ENCODE measurements at places on chromosomes 16 and 17.

GRCh38 chr17:66415366-66416206, 113.2 kb downstream of the PRKCA start:
- no peak for DNase-seq

DNA sequence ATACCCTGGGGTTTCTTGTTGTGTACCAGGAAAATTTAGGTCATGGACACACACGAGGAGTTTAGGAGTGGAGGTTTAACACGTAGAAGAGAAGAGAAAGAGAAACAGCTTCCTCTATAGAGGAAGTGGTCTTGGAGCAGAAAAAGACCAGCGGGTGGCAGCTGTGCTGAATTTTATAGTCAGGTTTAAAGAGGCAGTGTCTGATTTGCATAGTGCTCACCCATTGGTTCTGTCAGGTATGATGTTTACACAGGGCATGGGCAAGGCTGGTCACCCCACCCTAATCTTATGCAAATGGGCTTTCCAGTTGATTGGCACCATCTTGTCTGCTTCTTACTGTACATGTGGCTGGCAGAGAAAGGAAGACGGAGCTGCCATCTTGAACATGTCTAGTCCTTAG, 309.0 kb downstream of the CDH13 start:
- DNase-seq = no peak

DNA sequence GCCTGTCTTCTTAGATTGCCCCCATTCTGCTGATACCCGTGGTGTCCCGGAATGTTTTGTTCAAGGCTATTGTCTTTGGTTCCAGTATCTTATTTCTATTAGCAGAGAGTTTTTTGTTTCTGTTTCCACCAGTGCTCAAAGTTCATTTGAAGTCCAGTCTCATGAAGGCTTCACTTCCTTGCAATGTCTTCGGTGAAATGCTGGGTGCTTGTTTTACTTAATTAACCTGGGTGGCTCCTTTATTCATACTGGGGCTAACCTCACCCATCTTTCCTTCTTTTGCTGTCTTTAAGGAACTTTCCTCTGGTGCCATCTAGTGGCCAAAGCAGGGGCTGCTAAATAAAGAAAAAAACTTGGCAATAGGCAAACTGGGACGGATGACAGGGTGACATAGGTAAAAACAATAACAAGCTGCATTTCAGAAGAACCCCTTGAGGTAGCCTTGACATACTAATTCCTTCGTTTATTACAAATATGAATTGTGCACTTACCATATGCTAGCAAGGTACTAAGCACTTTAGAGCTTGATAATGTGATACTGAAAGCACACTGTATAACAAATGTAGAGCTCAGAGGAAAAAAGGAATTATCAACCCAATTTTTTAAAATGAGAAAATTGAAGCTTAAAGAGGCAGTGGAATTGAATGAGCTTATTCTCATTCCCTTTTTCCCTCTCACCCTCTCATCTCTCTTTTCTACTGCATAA, 2.8 kb upstream of the SMIM36 start:
- peak; percentile 52 for DNase-seq

GRCh38 chr16:22787466-22788192, 26.3 kb upstream of the HS3ST2 start:
- DNase-seq = no peak

GRCh38 chr16:87425941-87426340, 33.8 kb downstream of the MAP1LC3B start:
- no peak for DNase-seq

GRCh38 chr17:78977997-78978973, 1.4 kb downstream of the LGALS3BP start:
- DNase-seq = no peak

DNA sequence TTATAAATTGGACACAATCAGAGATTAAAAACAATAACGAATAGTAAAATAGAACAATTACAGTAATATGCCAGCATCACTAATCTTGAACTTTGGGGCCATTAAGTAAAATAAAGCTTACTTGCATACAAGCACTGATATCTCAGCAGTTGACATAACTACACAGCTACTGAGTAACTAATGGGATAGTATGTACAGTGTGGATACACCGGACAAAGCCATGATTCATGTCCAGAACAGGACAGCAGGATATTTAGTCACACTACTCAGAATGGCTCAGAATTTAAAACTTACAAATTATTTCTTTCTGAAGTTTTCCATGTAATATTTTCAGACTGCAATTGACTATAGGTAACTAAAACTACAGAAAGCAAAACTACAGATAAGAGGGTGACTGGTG, 427.5 kb downstream of the CDH13 start:
- DNase-seq = no peak

- no peak for DNase-seq
Observed at GRCh38 chr17:50255766-50256635, 18.3 kb upstream of the TMEM92 start.

GRCh38 chr16:53771655-53772497, 67.9 kb downstream of the FTO start:
- DNase-seq = no peak

GRCh38 chr17:27456681-27457359, 572 bp downstream of the KSR1 start:
- no peak for DNase-seq

- DNase-seq = no peak
Observed at GRCh38 chr16:28876019-28876659, 2.1 kb upstream of the ATP2A1 start.

GRCh38 chr17:79923974-79924638, 84.9 kb upstream of the CBX4 start:
- DNase-seq = peak; percentile 11

GRCh38 chr17:6402258-6402657, 32.7 kb downstream of the AIPL1 start:
- DNase-seq = no peak

- peak; percentile 98 for DNase-seq
Observed at GRCh38 chr16:75555707-75556430, at the start of gene TMEM231. TSS of gene TMEM231 (minus strand) at chr16:75556252. CDS start at chr16:75556209, 43 bp downstream.

- DNase-seq = no peak
Observed at GRCh38 chr17:74460996-74461395, 5.4 kb upstream of the CD300A start.

GRCh38 chr17:73231395-73231794, 30.3 kb downstream of the CPSF4L start:
- DNase-seq = no peak

- DNase-seq = no peak
Observed at GRCh38 chr17:47276868-47277267, 23.2 kb downstream of the ITGB3 start.

DNA sequence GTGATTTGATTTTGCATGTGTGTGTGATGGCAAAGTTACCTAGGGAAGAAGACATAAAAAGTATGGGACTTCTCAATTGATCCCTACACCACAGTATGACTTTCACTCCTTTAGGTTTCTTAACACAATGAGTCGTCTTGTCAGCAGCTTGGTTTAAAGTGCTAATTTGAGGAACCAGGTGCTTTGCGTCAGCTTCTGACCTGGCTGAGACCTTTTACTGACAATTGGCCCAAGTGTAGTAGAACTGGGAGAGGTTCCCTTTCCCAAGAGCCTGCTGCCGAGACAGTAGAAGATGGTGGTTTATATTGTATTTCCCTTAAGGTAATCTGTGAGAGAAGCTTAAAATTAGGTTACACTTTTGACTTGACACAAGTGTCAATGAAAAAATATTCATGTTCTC, 54.9 kb downstream of the LDHD start:
- DNase-seq = no peak

GRCh38 chr16:73062743-73063733, 15.1 kb upstream of the ZFHX3 start:
- no peak for DNase-seq

GRCh38 chr16:85556456-85557082, 56.6 kb upstream of the GSE1 start:
- peak; percentile 67 for DNase-seq

GRCh38 chr16:7437135-7437804, 104.6 kb downstream of the RBFOX1 start:
- DNase-seq = no peak

DNA sequence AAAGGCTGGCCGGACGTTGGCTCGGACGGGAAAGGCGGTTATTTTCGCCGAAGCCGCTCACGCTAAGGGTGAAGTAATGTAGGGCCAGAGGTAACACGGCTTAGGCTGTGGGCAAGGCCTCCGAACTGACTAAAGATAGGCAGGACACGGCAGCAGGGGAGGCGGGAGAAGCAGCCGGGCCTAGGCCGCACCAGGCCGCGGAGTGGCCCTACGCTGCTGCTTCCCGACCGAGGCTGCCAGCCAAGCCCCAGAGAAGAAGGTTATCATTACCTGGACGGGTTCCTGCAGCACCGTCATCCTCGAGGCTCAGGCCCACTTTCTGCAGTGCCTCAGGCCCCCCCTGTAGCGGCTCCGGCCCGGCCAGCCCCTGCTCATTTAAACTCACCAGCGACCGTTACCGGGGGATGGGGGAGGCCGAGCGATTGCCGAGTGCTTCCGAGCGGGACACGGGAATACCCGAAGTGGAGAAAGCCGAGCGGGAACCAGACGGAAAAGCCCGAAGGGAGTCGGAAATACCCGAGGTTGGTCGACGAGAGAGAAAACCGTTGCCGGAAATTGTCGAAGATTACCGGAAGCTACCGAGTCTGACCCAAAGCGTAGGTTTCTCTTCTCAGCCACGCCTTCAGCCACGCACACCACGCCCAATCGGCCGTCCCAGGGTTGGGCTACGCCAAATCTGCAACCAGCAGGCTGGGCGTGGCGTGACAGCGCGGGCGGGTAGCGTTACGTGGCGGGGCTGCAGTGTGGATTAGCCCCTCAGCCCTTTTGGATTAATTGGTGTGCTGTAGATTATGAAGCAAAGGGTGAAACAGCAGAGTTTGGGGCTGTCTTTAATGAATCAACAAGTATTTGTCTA, at the start of gene CDC27:
Gene CDC27 (minus strand): TSS at position 420 of the 856 bp plus-strand sequence. CDS start 123 bp downstream, at position 297.
- peak; percentile 100 for DNase-seq

- no peak for DNase-seq
Observed at GRCh38 chr16:72111657-72112451, 18.2 kb downstream of the DHX38 start.

DNA sequence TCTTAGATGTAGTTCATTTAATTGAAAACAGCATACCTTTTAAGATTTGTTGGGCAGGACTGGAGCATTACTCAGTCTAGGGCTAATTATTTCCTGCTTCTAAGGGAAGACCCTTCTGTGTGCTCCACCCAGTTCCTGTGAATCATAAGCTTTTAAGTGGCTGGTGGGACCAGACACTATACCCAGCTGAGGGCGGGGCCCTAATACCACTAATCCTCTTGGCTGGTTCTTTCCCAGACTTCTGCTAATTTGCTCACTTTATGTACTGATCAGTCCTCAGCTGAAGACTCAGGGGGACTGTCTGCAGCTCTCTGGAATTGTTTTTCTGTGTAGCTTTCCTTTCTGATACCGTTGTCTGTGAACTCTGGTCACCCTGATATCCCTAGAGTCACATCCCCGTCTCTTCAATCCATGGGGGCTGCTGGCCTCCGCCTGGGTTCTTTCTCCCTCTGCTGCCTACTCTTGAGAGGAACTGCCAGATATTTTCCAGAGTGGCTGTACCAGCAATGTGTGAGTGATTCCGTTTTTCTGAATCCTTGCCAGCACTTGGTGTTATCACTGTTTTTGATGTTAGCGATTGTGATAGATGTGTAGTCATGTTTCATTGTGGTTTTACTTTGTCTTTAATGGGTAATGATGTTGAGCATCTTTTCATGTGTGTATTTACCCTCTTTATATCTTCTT, 35.1 kb downstream of the MFSD11 start:
- DNase-seq = peak; percentile 55

DNA sequence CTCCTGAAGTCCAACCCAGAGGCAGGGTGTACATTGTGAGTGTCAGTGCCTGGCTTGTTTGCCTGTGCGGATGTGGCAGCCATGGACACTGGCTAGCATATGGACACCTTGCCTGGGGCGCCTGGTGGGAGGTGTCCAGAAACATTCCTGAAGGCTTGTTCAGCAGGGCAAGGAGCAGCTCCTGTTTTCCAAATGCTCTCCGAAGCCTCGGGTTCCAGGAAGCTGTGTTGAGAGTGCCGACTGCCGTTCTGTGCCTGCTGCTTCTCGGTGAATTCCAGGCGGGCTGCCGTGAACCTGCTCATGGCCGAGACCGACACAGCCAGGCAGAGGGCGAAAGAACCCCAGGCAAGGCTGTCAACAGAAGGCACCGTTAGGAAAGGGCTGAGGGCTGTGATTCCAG, 10.9 kb upstream of the DHRS7C start:
- DNase-seq = no peak

DNA sequence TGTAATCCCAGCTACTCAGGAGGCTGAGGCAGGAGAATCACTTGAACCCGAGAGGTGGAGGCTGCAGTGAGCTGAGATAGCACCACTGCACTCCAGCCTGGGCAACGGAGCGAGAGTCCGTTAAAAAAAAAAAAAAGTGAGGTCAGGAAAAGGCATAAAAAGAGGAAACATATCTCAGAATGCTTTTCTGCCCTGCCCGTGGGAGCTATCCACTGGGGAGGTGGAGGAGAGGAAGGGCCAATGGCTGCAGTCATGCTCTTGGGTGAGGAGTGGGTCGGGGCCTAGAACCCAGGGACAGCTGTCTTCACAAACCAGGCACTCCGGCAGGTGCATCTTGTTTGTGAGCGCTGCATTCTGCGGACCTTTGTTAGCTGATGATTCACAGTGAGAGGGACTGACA, 60.0 kb upstream of the CDC42EP4 start:
- no peak for DNase-seq

GRCh38 chr16:50863644-50864144, 121.8 kb downstream of the CYLD start:
- no peak for DNase-seq

GRCh38 chr17:34235389-34236028, 19.6 kb upstream of the CCL2 start:
- no peak for DNase-seq

DNA sequence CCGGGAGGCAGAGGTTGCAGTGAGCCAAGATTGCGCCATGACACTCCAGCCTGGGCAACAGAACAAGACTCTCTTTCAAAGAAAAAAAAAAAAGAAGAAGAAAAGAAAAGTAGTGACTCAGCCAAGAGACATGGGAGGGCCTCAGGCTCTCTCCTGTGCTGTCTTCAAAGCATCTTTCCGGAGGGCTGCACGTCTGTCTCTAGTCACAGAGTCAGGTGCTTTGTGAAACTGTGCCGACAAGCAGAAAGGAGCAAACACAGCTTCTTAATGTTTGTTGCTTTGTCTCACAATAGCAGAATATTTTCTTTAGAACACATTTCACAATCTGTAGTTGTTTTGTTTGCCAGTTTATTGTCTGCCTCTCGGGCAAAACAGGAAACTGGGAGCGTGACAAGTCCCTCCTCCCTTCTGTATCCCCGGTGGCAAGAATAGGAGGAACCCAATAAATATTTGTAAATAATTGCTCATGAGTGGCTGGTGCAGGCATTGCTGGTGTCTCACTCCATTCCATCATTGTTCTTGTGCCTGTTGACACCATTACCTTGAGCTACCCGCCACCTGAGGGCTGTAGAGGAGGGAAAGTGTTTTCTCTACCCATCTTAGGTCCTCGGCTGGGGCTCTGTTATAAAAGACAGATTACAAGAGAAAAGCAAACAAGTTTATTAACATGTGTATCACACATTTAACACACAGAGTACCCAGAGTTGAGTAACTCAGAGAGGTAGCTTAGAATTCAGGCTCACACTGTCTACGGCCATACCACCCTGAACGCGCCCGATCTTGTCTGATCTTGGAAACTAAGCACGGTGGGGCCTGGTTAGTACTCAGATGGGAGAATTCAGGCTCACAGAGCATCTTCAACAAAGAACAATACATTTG, 5.5 kb downstream of the GAST start:
- DNase-seq = no peak

- DNase-seq = no peak
Observed at GRCh38 chr17:58593123-58593522, 78.7 kb upstream of the MTMR4 start.

- DNase-seq = no peak
Observed at GRCh38 chr17:67514998-67515397, 137.9 kb downstream of the PITPNC1 start.

- peak; percentile 41 for DNase-seq
Observed at GRCh38 chr16:3716831-3717234, 491 bp downstream of the TRAP1 start.
